ENCODE measurements at places on chromosomes 5 and 9.

DNA sequence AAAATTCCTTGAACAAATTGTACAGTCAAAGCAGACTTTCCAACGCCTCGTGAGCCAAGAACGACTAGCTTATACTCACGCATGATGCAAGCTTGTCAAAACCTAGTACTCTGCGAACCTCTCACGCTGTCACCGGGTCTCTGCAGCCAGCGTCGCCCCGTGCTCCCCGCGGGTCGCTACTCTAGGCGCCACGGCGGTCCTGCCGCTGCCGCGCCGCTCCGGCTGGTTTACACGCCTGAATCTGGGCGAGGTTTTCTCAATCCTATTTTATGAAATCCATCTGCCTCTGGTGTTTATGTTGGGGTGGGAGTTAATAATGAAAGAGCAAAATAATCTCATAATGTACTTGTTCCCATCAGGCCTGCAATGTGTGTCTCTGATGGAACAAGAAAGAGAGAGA lies 90.9 kb downstream of the SV2C start:
- no peak for DNase-seq

DNA sequence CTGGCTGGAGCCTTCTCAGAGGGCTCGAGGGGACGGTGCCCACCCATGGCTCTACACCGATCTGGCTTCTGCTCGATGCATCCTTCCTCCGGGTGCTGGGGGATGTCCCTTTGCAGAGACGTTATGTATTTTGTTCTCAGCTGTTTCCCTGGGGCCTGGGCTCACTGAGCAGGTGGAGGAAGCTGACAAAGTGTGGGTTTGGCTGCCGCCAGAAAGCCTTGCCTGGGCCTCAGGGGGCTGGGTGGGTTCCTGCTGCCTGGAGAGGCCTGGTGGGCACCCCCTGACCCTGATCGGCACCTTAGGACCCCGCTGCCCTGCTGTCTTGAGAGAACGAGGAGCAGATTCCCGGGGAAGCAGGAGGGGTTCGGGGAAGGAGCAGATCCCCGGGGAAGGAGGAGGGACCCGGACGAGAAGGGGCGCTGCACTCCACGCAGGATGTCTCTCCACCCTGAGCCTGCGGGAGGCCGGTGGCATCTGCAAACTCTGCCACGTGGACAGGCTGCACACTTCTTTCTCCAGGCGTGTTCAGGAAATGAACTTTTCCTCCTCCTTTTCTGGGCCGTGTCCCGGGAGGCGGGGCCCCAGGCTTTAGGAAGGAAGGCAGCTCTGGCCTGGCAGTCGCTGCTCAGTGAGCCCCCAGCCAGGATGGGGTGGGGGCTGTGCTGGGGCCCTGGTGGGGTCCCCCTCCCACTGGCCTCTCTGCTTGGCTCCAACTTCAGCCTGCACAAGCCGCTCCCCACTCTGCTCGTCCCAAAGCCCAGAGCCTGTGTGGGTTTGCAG lies 148.9 kb downstream of the RXRA start:
- no peak for DNase-seq

- no peak for DNase-seq
Observed at GRCh38 chr9:79396168-79396567, 175.6 kb upstream of the TLE4 start.

DNA sequence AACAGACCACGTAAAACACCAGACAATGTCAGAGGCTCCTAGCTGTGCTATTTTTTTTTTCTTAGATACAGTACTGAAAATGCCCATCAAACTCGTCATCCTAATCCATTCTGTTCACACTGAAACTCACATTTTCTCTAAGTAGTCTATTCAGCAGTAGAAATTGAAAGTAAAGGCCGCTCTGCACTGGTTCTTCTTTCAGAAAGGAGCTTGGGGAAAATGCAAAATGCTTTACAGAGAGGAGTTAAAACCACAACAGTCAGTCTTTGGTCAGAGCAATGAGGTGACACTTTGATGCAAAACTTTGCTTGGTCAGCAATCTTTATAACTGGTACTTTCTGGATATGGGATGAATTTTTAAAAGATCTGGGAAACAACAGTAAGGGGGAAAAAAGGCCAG lies 43.8 kb upstream of the SUSD1 start:
- DNase-seq: no peak

GRCh38 chr5:23718564-23718963 lies 211.2 kb downstream of the PRDM9 start:
- DNase-seq: no peak

- no peak for DNase-seq
Observed at GRCh38 chr5:102678267-102679058, 76.6 kb upstream of the PAM start.

- no peak for DNase-seq
Observed at GRCh38 chr9:88757406-88758010, 222.5 kb downstream of the NXNL2 start.

GRCh38 chr5:162487528-162488525 lies 420.3 kb downstream of the GABRG2 start:
- no peak for DNase-seq

Data from AG09309 (cell line).